ENCODE measurements at places on chromosomes 3 and 15.

GRCh38 chr3:125594125-125594524 is 1.2 kb downstream of the OSBPL11 start:
- DNase-seq = no peak

DNA sequence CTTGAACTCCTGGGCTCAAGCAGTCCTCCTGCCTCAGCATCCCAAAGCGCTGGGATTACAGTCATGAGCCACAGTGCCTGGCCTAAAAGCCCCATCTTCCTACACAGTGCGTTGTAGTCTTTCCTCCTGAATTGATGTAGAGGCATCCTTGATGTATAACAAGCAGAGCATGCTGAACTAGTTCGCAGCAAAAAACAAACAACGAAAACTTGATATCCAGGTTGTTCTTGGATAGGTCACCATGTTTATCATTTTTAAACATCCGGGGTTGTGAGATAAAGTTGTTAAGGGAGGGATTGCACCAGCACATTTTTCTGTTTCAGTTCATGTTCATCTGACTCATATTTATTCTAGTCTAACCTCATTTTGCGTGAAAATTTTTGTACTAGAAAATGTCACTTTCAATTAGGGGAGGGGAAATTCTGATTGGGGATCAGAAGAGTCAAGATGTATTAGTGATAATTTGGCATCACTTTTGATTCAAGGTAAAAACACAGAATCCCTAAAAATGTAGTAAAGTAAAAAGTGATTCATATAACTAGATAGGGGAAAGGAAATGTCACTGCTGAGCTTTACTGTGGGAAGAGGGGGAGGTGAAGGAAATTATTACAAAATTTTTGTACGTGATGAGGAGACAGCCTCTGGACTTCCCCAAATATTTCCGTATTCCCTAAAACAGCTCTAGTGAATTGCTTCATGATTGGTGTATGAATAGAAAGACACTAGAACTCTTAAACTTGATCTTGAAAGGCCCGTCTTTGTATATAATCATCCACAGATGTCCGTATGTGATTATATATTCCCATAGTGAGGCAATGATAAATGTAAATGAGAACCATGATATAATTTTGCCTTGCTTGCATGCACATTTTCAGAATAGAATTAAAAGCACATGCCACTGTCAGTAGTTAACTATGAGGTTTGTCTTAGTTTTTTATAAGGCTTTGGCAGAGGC is 22.9 kb downstream of the RAB8B start:
- DNase-seq = no peak

GRCh38 chr15:72176159-72176558 is 21.4 kb downstream of the GRAMD2A start:
- DNase-seq = no peak

- no peak for DNase-seq
Observed at GRCh38 chr15:97837896-97838295, 122.6 kb upstream of the ARRDC4 start.

- peak; percentile 4 for DNase-seq
Observed at GRCh38 chr3:130925628-130926027, 31.7 kb downstream of the ATP2C1 start.

GRCh38 chr3:105944721-105945120 is 75.9 kb upstream of the CBLB start:
- DNase-seq = no peak

- DNase-seq = no peak
Observed at GRCh38 chr3:100443690-100444089, 42.4 kb downstream of the LNP1 start.

DNA sequence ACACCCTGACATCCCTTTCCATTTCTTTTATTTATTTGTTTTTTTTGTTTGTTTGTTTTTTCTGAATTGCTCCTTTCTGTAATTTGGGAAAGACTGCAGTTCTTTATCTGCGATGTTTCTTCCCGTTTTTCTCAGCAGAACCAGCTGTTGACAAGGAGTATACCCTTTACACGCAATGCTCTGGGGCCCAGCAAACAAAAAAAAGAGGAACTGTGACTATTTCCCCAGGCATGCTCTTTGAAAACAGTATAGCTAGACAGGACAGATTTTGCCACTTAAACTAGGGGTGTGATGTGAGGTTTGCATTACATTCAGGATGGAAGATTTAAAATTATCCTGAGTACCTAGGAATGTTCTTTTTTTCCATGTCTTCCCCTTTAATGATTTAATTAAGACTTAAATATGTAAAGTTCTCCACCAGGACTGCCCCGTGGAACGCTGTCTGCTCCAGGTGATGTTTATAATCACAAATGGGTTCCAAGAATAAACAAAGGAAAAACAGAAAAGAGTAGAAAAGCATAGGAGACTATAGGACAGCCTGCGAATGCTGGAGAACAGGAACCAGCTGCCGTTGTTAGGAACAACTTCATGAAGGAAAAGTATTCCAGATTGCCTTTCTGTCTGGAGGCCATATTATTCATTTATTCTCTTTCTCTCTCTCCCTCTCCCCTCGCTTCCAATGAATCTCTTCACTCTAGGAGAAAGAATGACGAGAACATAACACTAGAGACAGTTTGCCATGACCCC is 43.3 kb downstream of the TGFBR2 start:
- no peak for DNase-seq

GRCh38 chr3:20060974-20061685 is 20.9 kb downstream of the KAT2B start:
- DNase-seq = peak; percentile 44

DNA sequence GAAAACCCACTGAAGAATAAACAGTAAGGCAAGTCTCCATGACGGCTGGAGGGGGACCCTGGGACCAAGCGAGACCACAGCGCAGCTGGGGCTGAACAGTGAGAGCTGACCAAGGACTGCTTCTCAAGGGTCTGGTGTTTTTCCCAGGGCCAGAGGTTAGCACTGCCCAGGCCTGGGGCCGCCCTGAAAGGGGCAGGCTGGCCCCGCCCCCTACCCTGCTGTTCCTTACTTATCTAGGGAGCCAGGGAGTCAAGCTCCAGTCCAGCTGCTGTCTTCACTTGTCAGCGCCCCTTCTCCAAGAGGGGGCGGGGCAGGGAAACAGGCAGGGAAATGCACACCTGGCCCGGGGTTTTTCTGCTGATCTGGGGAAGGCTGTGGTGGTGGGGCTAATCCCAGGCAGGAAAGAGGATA is 51.6 kb upstream of the HACD2 start:
- no peak for DNase-seq

DNA sequence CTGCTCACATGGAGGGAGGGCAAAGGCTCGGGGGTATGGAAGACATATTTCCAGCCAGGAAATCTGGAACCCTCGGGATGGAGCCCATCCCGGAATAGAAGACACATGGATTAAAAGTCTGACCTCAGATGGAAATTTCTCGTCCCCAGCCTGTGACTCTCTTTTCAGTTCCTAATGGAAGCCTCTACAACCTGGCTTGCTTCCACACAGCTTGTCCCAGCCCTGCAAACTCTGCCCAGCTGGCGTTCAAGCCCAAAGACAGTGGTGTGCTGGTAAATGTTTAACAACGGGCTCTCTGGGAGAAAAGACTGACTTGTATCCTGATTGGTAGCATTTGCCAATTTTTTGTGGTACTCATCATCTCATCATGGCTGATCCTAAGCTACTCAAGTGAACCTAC is 35.6 kb upstream of the TLE3 start:
- DNase-seq = no peak

DNA sequence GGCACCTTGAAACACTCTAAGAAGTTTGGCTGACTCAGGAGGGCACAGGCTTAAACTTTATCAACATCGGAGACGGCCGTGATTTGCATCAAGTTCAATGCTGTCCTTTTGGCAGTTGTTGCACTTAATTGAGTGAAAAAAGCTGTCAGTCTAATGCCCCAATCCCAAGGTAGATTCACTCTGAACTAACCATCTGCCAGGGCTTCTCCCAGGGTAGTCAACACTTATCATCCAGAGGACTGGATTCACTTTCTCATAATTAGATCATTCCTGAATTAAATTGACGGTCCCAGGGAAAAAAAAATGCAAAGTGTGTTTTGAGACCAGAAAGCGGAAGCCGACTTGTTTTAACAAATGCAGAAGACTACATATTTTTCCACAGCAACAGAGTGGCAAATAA is 28.5 kb downstream of the RORA start:
- no peak for DNase-seq

DNA sequence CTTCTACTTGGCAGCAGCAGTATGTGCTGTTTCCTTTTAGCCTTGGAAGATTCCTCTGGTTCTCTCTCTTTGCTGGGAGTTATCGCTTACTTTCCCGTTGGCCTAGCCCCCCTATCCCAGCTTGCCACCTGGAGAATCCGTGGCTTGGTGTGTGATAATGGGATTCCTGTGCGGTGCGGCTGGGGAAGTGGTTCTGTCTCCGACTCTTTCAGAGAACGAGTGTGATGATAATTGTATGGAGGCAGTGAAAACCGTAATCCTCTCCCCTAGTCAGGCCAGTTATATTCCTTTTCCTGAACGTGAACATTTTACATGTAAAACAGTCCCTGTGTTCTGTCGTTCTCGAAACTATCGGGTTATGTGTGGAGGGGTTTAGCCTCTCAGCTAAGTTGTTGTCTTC is 300.1 kb upstream of the C2CD4B start:
- no peak for DNase-seq

- no peak for DNase-seq
Observed at GRCh38 chr3:43213631-43214030, 72.7 kb upstream of the SNRK start.

GRCh38 chr3:4814305-4814903 is 164.8 kb upstream of the BHLHE40 start:
- DNase-seq = no peak

DNA sequence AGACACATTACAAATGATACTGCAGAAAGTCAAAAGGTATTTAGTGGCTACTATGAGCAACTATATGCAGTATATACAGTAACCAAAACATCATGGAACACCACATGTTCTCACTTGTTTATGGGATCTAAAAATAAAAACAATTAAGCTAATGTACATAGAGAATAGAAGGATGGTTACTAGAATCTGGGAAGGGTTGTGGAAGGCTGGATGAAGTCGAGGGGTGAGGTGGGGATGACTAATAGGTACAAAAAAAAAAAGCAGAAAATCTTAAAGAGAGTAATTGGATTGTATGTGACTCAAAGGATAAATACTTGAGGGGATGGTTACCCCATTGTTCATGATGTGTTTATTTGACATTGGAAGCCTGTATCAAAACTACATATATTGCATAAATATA is 848.8 kb upstream of the GBE1 start:
- DNase-seq = no peak

- DNase-seq = no peak
Observed at GRCh38 chr3:58334013-58334321, 1.3 kb downstream of the PXK start.

GRCh38 chr3:128366136-128366535 is 100.6 kb downstream of the DNAJB8 start:
- DNase-seq = no peak

- DNase-seq = no peak
Observed at GRCh38 chr3:122364490-122364889, 18.5 kb downstream of the MIX23 start.

GRCh38 chr3:182713743-182714517 is 79.4 kb upstream of the ATP11B start:
- DNase-seq = no peak

GRCh38 chr3:45442679-45443253 is 54.4 kb downstream of the LARS2 start:
- no peak for DNase-seq

DNA sequence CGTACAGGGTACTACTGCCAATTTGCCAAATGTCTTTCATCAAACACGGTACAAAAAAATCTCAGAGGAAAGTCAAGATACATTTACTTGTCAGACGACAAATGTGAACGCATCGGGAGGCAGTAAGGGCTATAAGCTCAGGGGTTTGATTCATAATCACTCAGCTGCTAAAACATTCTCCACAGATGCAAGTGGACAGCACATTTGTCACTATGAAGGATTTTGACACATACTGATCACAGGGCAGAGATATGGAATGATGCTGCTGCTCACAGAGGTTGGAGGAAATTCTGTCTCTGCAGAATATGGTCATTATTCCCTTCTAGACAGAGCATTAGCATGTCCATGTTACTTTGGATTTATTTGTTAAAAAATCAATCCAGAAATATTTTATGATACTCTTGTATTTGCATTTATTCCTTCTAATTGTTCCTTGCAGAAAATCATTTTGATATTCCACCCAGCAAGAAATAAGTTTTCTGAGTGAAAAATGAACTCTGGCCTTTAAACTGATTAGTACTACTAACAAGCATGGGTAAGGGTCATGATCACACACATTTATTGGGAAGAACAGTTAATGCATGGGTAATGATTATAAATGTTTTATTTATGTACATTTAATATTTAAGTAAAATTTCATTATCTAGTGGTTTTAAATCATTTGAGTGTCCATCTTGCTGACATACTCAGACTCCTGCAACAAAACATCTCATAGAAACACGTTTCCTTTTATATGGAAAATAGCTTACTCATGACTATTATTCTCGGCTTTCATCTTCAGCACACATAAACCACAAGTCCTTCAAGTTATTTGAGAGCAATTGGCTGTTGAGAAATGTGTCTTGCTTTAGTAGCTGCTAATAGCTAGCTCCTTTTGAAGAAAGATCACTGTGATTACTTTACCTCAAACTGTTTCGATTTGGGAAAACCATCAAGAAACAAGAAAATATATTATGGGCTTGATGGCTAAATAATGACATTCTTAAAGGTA is 559.3 kb downstream of the MECOM start:
- DNase-seq = no peak

DNA sequence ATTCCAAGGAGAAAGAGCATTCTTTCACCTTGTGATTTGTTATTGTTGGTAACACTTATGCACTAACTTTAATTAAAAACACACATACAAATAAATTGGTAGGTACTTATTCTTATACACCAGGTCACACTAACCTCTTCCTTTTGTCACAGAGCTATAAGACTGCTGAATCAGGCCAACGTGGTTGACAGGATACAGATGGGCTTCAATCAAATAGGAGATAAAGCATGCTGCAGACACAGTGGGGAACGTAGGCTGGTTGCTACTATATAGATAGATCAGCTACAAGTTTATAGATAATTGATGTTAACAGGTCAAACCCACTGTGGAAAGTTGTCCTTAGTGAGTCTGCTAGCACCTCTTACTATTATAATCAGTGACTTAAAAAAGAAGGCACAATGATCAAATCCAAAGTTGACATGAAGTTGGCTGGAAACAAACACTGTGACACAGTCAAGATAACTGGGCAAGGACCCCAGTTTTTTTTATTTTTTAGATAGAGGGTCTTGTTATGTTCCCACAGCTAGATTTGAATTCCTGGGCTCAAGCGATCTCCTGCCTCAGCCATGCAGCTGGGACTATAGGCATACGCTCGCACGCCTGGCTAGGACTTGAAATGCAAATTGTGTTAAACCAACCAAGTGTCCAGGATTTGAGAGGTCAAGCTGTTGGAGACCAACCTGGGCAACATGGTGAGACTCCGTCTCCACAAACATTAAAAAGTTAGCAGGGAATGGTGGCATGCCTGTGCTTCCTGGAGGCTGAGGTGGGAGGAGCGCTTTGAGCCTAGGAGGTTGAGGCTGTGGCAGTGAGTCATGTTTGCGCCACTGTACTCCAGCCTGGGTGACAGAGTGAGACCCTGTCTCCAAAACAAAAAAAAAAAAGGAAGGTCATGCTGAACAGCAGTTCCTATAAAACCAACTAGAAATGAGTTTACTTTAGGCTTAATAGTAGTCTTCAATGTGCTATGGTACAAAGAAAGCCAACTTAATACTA is 97.9 kb upstream of the MEX3B start:
- DNase-seq = no peak

Measured in stimulated activated CD4-positive, alpha-beta T cell treated with anti-CD3 and anti-CD28 coated beads, Interleukin-15, amount 100 ng/mL, for 24 hours (primary cell).